ENCODE measurements at places on chromosomes 2 and 18.

DNA sequence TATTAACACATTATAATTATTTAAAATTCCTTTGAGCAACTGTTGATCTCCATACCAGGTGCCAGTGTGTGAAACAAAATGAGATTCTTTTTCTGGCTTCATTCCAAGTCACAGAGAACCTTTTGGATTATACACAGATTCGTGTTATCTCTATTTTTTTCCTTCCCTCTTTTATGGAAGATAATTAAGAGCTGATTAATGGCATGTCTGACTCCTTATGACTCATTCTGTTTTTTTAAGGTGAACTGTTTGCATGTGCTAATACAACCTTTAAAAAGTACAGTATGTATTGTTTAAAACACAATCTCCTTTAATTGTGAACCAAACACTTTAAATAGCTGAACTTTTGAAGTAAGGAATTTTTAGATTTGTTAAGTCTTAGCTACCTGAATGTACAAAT, 39.3 kb downstream of the PELI1 start:
- DNase-seq, result no peak

DNA sequence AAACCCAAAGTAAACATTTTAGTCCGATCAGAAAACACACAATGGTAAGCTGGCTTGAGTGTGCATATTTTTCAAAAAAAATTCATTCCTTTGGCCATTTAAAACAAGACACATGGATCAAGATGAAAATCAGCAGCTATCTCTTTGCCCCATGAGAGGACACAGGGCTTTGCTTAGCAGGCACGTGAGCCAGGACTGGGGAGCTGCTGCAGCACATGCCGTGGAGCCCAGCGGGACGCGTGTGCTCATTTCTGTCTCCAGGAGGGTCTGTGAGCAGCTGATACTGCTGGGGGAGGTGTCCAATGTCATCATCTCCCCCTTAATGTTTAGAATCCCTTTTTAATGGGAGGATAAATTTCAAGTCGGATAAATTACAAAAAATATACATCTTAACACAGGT, 49.8 kb upstream of the CNGA3 start:
- no peak for DNase-seq

DNA sequence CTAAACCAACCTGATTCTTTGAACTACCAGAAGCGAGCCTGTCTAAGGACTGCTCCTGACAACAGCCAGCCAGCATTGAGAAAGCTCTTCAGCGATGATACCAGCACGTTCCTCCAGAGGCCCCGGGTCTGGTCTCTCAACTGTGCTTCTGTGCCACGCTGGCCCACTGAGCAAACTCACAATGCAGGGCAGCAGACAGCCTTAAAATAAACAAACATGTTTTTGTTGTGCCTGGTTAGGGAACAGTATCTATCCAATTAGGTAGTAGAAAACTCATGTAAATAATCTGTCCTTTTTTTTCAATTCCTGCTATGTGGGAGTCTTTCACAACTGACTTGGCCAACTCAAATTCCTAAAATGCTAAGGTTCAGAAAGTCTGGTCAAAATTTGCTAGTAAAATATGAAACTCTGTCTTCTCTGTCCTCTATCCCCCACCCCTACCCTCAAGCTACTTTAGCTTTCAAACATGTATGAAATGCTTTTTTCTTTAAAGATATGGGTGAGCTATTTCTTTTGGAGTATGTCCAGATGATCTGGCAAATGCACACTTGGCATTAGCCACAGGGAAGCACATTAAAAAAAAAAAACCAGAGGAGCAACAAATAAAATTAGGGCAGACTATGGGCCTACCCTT, 21.4 kb upstream of the EML4 start:
- no peak for DNase-seq

GRCh38 chr2:217800433-217801114, 202.2 kb downstream of the TNS1 start:
- no peak for DNase-seq

DNA sequence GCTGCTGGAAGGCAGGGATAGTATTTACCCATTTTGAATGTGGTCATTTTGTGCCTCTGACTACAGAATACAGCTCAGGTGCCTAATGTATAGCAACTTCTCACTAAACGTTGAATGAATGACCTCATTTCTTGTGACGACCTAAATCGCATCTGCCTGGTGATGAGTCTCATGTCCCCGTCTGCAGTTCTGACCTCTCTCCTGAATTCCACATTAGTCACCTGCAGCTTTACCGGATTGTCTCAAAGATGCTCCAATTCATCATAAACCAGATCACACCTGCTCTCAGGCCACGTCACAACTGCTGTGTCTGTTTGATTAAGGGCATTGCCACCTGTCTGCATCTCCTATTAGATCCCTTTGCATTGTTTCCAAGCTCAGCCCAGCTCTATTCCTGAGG, 133.6 kb upstream of the MYT1L start:
- no peak for DNase-seq

GRCh38 chr18:37484983-37485834, 80.4 kb downstream of the CELF4 start:
- DNase-seq, result peak; percentile 69

- DNase-seq, result no peak
Observed at GRCh38 chr2:12314127-12314760, 402.5 kb upstream of the TRIB2 start.

DNA sequence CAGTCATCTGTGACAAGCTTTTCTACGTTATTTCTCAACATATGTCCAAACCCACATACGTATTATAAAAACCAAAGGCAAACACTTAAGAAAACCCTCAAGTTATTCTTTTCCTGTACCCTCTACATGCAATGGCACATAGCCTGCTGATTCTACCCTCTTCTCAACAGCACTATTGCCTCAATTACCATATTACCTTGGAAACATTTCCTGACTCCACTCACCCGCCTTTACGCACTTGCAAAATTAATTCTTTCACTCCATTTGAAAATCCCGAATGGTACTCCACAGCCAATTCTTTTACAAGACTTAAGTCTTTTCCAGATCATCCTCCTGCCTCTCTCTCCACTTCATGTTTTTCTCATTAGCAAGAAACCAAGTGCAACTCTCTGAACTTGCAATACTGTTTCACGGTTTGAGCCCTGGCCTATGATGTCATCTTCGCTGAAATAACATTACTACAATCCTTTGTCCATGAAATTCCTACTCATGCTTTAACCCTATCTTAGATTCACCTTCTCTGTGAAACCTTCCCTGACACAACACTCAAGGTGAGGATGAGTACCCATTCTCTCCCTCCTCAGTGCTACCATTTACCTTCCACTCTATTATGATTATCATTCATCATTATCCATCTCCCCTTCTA, 29.0 kb downstream of the SESTD1 start:
- no peak for DNase-seq

GRCh38 chr18:74733598-74733997, 135.9 kb downstream of the ZNF407 start:
- no peak for DNase-seq

GRCh38 chr2:142868229-142868762, 9.2 kb upstream of the KYNU start:
- no peak for DNase-seq

DNA sequence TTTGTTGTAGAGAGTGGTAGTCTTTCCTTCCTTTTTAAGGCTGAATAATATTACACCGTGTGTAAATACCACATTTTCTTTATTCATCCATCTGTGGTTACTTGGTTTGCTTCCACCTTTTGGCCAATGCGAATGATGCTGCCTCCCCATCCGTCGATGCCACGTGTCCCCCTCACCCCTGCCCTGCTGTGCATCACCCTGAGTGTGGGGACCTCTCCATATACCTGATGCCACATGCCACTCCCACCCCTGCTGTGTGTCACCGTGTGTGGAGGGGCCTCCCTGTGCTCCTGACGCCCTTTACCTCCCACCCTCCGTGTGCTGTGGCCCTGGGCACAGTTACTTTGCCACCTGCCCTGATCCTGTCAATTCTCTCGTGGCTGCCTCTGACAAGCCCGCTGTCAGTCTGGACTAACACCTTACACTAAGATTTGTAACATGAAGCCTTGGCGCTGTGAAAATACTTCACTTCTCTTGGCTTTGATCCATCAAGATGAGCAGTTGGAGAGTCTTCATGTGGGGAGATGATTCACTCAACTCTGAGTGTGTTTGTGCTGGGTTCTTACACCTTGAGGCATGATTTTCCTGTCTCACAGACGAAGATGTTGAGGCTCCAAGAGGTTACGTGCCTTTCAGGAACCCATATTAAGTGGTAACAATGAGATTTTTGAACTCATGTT, 234.0 kb downstream of the ZNF407 start:
- no peak for DNase-seq

DNA sequence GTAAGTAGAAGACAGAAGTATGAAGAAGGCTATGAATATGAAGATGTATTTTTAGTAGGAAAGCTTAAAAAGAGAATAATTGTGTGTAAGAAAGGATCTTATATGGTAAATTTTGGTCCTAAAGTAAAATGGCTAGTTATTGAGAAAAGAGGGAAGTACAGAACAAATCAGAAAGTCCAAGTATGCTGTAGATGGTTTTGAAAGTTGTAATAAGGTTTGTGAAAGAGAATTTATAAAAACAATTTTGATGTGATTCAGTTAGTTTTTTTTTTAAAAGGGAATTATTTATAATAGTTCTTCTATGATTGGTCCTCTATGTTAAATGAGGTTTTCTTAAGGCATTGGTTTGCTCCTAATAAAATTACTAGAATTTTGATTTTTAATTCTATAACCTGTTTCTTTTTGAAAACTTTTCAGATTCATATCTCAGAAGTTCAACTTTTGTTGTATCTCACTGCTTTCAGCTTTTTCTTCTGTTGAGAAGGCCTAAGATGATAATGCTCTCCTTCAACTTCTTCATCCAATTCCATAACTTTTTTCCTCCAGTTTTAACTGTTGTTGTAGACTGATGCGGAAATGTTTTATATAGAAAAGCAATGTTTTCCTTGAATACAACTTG, 322.7 kb downstream of the NOL4 start:
- DNase-seq, result no peak

DNA sequence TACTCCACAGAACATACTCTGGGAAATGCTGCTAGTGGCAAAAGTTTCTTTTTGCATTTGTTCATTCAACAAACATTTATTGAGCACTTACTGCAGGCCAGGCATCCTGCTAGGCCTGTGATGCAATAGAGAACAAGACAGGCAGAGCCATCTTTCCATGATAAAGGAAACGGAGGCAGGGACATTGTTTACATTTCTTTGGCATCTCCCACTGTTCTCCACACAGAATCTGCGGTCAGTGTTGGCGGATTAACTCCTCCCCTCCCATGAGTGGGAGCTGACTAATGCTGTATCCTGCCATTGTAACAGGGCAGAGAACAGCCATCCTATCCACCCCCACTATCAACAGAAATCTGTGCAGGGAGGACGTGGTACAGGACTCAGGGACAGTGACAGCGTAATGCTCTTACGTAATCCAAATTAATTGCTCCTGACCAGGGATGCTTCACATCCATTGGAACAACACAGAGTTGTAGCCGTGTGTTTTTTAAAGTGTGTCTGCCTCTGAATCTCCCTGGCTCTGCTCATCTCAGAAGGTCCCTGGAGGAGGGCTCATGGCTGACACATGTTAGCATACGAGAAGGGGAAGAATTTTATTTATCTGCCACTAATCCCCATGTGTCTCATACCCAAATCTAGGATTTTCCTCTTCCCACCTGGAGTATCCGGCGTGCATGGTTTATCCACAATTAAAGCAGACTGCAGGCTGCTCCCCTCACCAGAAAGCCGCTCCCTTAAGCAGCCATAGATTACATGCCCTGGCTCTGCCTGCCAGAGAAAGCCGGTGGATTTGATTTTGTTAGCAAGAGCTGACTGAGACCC, 32.3 kb downstream of the STEAP3 start:
- DNase-seq, result peak; percentile 49

- DNase-seq, result no peak
Observed at GRCh38 chr2:162063899-162064298, 10.1 kb downstream of the DPP4 start.

DNA sequence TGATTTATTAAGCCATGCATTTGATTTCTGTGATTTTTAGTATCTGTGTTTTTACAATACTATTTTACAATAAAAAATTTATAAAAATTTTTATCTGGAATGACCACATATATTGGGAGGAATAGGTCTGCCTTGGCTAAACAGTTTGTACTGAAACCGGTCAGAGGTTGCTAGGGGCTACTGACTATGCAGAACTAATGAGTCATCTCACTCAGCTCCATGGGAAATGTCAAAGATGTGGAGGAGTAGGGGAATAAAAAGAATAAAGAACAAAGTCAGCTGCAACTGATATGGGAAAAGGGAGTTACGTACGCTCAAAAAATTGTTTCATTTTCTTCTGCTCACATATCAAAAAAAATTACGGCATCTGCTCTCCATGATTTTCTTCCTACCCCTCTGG, 8.6 kb upstream of the TMEM163 start:
- no peak for DNase-seq

- no peak for DNase-seq
Observed at GRCh38 chr2:217840522-217840921, 162.3 kb downstream of the TNS1 start.

DNA sequence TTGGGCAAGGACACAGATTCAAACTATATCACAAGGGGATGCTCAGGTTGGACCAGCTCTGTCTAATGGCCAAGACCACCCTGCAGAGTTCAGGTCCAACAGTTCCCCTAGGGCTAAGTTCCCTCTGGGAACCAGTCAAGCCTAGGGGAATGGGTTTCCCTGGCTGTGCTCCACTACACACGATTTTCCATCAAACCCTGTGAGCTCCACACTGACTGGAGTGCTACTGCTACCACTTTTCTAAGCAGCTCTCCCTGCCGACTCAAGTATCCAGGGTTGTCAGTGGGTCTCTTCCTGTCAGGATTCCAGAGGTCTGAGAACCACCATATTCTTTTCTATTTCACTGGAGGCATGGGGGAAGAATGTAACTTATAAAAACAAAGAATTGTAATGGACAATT, 280.4 kb upstream of the COL3A1 start:
- no peak for DNase-seq

GRCh38 chr2:219049282-219049681, 8.0 kb upstream of the CFAP65 start:
- DNase-seq, result no peak

GRCh38 chr2:69619725-69620124, 23.8 kb downstream of the AAK1 start:
- no peak for DNase-seq

DNA sequence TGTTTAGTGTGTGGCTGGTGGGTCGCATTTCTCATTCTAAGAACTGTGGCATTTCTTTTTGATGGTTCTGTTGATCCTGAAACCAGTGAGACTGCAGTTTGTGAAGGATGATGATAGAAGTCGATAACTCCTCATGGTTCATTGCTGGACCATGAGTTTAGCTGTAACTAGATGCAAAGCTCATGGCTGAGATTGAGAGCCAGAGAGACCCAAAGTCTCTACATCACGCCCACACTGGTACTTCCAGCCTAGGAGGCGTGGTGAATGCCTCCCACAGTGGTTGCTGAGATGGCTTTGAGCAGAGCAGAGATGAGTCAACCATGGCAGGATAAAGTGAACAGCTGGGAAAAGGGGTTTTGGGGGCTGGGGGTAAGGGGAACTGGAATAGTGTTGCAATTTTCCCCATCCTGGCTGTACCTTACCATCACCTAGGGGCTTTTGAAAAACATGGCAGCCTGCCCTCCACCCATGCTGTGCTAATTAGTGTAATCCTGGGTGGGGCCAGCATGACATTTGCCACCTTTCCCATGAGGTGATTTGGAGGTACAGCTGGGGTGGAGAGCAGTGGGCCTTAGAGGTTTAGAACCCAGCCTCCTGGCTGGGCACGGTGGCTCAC, 24.1 kb downstream of the INPP4A start:
- no peak for DNase-seq

GRCh38 chr18:57819671-57820460, 16.8 kb upstream of the ATP8B1 start:
- no peak for DNase-seq

- no peak for DNase-seq
Observed at GRCh38 chr2:201452058-201452921, 750 bp downstream of the STRADB start.

GRCh38 chr2:49070716-49071115, 83.6 kb downstream of the FSHR start:
- no peak for DNase-seq

Measured in ELF-1 (cell line).